ENCODE measurements at places on chromosomes 2 and 18.

DNA sequence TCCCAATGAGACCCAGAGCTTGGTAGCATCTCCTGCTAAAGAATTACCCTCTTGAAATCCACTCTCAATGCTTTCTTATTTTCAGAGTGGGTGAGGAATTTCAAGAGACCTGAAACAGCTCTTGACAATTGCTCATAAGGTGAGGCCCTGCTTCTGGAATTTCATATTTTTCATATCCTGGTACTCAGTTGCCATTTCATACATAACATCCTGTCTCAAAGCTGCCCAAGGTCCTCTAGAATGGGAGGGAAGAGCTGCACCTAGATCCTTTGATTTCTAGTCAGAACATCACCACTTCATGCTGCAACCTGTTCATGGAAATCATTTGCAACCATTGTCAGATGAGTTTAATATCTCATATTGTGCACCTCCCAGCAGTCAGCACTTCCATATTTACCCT, 404.8 kb upstream of the GALNT5 start:
- no peak for DNase-seq

GRCh38 chr2:161745866-161746614, 121.8 kb downstream of the SLC4A10 start:
- no peak for DNase-seq

DNA sequence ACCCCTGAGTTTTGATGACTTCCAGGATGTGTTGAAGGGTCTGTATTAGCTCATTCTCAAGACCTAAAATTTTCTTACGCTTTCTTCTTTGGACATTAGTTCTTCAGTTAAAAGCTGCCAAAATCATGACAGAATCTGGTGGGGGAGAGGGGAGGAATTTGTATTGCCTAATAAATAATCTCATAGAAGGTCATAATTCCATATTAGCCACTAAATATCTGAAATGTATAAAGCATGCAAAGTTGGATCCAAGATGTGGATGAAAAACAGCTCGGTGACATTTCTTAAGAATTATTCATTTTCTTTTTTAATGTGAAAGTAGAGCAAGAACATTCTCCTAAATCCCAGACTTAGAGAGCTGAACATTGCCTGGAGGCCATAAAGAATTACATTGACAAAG, 120.1 kb downstream of the MMADHC start:
- no peak for DNase-seq

DNA sequence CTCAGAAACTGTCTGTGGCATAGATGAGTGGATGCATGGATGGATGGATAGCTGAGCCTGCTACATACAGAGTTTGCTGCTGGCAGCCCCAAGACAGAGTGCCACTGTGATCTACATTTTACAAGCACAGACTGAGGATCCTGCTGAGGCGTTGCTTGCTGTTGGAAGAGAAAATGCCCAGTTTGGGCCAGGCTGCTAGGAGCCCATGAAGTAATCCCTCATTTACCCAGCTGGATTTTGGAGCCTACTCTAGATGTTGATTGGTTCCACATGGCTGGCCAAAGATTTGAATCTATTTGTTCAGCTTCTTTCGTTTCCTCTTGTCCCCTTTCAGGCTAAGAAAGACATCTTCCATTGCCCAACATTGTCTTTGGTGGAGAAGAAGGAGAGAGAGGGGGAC, 261.3 kb downstream of the CLIP4 start:
- no peak for DNase-seq

DNA sequence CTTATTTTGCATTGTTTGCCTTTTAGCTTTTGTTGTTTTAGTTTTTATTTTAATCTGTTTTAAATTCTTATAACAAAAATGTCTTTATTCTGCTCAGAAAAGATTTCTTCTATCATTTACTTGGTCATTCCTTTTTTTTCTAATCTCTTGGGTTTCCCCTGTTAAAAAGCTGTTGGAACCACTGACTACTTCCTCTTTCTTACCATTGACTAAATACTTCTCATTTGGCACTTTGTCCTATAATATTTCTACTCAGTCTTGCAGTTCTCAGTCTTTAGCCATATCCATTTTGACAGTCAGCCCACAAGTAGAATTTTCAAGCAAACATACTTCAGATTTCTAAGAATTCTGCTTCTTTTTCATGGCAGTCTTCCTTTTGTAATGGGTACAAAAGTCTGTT, 567.2 kb downstream of the SATB2 start:
- DNase-seq = no peak

GRCh38 chr2:31129375-31130171, 8.7 kb downstream of the GALNT14 start:
- DNase-seq = no peak

DNA sequence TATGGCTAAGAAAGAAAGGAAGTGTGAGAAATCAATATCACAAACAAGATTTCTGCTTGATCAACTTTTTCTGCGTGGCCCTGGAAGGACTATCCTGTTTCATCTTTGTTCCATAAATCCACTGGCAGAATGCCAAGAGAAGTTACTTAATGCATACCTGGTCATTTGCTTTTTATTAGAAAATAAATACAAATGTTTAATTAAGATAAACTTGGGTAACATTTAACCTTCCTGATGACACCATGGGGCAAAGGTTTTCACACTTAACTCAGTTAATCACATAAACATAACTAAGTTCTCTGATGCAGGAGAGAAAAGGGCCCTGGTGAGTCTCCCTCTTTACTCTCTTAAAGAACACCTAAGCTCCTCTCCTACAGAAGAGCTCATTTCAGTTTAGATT, 203.3 kb downstream of the AFF3 start:
- DNase-seq = no peak

- no peak for DNase-seq
Measured at GRCh38 chr18:40692871-40693270, 1262.2 kb upstream of the PIK3C3 start.

All from COLO829 (cell line).